ENCODE measurements at places on chromosomes 1 and 21. TPM values are rescaled to one million over a fixed set of nuclear protein-coding genes. Genes with fewer than 3 reads are reported as not detected.

Gene KRTAP12-4
- not detected for total RNA-seq

Gene CDKN2C
- total RNA-seq: 18.0 TPM

Gene MCOLN3
- total RNA-seq: not detected

Gene POU3F1
- total RNA-seq: not detected

Gene FMO5
- total RNA-seq: 0.13 TPM

Gene LDLRAD1
- total RNA-seq: not detected

Gene C1orf116
- 0.40 TPM for total RNA-seq

Gene ZNF648
- total RNA-seq: not detected

Gene BMP8B
- not detected for total RNA-seq

Data from epithelial cell of alveolus of lung (primary cell).